LNCaP clone FGC (cell line): ENCODE measurements at places on chromosomes 7 and 10.

DNA sequence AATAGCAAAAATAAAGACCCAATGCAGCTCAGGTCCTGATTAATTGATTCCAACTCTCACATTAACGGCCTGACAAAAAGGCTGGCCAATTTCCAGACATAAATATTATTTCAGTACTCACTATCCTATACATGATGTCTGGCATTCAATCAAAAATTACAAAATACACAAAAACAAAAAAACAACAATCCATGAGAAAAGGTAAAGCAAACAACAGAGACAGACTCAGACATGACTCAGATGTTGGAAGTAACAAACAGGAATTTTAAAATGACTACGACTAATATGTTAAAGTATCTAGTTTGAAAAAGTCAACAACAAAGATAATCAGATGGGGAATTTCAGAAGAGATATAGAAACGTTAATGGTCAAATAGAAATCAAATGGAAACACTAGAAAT lies 152.8 kb downstream of the AMPH start:
- no peak for DNase-seq

DNA sequence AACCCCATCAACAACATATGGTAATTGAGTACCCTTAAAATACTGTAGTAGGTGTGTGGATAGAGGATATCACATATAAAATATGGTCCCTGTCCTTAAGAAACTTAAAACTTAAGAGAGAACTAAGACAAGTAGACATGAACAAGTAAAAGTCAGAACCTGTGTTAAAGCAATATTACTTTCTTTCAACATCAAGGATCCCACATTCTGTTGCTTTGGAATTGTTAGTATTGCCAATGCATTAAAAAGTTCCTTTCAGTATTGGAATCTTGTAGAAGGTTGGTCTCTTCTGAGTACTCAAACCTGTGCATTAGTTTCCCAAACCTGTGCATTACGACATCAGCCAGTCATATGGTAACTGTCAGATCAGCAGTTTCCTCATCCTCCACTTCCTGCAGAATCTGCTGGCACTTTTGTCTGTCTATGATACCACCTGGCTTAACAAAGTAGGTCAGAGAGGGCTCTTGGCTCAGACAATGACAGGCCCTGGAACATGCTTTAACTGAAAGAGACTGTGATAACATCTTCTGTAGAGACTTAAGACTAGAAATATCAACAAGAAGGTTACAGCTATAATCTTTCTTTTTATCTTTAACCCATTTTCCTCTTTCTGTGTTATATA lies 56.5 kb downstream of the CCDC71L start:
- DNase-seq, result no peak

- no peak for DNase-seq
These were observed 120.0 kb downstream of the ATXN7L1 start for GRCh38 chr7:105756367-105756766.

DNA sequence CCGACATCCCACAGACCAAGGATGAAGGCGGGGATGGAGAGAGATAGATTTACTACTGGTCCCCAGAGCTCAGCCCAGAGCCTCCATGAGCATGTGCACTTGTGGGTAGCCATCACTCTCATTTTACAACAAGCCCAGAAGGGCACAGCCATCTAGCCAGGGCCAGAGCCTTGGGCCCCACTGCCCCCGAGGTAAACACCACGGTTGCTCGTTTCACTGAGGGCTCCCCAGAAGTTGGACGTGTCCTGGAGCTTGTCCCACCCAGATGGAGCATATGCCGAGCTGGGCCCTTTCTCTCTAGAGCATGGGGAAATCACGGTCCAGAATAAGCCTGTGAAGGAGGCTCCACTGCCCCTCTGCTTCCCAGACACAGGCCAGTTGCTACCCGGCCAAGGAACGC lies 9.0 kb upstream of the TMEM120A start:
- DNase-seq, result no peak

DNA sequence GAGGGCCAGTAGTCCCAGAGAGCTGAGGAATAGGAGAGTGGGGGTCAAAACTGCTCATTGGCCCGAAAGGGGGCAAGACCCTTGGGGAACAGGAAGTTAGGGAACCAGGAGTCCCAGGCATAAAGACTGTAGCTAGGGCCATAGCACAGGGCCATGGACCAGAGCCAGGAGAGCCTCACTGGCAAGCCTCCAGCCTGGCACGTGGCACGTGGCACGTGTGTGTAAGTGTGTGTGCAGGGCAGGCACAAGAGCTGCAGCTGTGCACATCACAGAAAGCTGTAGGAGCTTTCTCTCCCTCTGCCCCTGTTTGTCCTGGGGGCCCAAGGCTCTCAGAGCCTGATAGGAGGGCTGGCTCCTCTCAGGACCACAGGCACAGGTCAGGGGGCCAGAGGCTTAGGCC lies 47.8 kb upstream of the SLF2 start:
- DNase-seq, result no peak

DNA sequence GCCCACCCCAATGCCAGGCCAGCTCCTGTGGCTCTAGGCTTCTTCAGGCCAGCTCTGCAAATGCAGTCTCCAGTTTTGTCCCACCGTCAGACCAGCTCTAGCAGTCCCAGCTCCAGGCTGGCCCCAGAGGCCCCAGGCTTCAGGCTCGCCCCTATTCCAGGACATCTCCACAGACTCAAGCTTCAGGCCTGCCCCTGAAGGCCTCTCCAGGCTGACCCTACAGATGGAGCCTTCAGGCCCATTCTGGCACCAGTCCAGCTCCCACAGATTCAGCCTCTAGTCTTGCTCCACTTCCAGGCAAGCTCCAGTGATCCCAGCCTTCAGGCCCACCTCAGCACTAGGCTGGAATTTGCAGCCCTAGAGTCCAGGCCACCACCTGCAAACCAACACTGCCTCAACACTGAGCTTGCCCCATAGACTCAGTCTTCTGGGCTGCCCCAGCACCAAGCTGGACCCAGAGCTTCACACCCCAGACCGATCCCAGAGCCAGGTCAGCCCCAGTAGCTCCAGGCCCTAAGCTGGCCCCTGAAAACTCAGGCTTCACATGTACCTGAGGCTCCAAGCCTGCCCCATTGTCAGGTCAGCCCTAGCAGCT lies 170.2 kb downstream of the ITGB1 start:
- no peak for DNase-seq

DNA sequence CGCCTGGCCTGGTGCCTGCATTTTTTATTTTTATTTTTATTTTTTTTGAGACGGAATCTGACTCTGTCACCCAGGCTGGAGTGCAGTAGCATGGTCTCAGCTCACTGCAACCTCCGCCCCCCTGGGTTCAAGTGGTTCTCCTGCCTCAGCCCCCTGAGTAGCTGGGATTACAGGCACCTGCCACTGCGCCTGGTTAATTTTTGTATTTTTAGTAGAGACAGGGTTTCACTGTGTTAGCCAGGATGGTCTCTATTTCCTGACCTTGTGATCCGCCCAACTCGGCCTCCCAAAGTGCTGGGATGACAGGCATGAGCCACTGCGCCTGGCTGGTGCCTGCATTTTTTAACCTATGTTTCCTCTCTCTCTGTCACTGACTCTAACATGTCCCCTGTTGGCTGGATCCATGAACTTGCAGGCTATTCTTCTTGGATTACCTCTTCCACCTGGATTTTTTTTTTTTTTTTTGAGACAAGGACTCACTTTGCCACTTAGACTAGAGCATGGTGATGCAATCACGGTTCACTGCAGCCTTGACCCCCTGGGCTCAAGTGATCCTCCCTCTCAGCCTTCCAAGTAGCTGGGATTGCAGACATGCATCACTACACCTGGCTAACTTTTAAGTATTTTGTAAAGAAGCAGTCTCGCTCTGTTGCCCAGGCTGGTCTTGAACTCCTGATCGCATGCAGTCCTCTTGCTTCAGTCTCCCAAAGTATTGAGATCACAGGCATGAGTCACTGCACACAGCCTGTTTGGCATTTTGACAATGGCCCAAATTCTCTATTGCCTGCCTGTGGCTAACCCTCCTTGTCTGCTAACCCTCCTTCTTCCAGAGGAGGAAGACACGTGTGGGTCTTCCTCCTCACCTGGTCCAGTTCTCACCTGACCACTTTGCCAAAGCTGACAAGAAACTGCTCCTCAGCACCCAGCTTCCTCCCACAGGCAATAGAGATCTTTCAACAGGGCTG lies 23.0 kb upstream of the PRPF18 start:
- DNase-seq, result no peak

GRCh38 chr10:130987401-130987800 lies 324.1 kb downstream of the TCERG1L start:
- DNase-seq, result no peak

- DNase-seq, result no peak
These were observed 193.6 kb downstream of the MBL2 start for GRCh38 chr10:52578871-52579405.

GRCh38 chr10:75696536-75696935 lies 265.1 kb downstream of the LRMDA start:
- DNase-seq, result no peak

DNA sequence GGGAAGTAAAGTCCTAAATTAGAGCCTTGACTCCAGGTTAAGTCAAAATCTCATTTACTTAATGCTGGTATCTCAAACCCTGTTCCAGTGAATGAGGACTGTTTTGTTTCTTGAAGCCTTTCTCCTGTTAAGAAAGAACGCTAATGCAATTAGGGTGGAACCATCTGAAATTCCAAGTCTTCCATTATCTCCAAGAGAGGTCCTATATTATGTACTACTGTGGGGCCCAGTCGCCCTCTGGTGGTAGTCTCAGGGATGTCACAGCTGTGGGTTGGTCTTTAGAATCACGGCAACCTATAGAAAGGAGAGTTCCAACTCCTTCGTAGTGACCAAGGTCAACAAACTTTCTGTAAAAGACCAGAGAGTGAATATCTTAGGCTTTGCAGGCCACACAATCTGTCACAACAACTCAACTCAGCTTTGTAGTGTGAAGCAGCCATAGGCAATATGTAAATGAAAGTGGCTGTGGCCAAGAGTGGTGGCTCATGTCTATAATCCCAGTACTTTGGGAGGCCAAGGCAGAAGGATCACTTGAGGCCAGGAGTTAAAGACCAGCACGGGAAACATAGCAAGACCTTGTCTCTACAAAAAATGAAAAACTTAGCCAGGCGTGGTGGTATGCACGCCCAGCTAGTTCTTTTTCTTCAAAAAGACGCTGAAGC lies 9.3 kb downstream of the RPP38 start:
- peak; percentile 53 for DNase-seq

GRCh38 chr7:34143402-34143801 lies 238.1 kb downstream of the BMPER start:
- DNase-seq, result no peak

DNA sequence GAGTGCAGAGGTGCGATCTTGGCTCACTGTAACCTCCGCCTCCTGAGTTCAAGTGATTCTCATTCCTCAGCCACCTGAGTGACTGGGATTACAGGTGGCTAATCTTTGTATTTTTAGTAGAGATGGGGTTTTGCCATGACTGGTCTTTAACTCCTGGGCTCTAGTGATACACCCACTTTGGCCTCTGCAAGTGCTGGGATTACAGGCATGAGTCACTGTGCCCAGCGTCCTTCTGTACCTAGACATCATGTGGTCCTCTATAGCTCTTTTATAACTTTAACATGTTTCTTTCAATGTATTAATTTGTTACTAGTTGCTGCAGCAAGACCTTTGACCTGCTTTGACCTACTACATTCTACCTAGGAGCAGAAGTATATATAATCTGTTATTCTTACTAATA lies 38.7 kb upstream of the BICC1 start:
- no peak for DNase-seq

DNA sequence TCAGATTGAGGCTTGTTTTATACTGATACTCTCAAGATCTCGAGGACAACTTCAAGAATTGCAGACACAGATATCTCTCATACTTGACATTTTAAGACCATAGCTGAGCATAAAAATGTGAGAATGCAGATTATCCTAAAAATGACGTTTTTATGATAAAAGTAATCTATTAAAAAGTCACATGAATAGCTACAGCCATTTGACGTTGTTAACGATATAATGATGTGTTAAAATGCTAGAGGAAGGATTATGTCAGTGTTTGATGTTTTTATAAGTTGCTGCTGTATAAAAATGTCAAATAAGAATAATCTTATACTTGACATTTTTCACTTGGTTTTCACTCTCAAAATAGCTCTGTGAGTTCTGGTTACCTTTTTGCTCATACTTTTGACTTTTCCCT lies 67.1 kb upstream of the NPVF start:
- no peak for DNase-seq

- no peak for DNase-seq
These were observed 1.1 kb downstream of the SFMBT2 start for GRCh38 chr10:7409732-7410168.

DNA sequence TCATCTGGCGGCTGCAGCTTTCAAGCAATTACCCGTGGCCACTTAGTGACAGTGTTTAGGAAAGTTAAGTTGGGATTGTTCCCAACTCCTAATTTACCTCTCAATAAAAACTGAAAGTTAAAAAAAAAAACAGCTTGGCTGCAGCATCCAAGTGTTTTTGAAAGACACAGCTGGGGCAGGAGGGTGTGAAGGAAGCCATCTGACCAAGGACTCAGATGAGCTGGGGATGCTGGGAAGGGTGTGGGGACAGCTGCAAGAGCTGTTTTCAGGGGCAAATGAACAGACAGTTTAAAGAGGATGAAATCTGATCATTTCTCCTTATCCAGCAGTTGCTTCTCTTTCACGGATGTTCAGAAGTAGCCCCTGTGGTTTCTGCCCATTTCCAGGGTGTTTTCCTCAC lies 129.2 kb upstream of the CDCA7L start:
- no peak for DNase-seq

DNA sequence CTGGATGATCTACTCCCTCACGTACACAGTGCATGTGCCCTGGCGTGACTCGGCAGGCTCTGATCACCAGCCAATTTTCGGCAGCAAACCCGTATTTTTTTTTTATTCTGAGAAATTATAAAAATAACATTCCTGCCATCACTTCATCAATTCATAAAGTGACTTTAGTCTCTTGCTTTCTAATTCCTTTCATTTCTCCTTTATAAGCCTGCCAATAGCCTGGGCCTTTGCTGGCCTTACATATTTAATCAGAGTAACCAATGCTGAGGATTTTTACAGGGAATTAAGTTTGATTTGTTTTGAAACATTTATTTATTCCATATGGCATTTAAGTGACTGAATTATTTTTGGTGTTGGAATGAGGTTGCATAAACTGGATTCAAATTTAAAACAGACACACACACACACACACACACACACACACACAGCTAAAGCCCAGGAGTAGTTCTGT lies 140.8 kb downstream of the ETV1 start:
- DNase-seq, result no peak

DNA sequence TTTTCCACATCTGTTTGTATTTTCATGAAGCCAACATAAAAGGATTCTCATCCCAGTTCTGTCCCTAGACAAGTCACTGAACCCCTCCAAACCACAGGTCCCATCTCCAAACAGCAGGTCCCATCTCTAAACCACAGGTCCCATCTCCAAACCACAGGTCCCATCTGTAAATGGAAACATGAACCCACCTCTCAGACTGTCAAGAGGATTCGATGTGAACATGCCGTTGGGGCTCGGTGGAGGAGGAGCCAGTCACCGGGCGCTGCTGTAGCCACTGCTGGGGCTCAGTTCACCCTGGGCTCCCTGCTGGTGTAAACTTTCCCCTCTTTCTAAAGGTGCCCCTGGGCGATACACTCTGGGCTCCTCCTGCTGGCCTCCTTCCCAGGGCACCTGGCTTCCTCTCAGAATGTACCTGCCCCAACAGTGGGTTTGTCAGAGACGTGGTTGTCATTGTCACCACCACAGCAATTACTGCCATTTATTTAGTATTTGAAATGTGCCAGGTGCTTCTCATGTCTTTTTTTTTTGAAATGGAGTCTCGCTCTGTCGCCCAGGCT lies 13.0 kb downstream of the LHPP start:
- DNase-seq, result no peak

GRCh38 chr7:128867842-128868623 lies 5.4 kb downstream of the ATP6V1F start:
- DNase-seq, result no peak
